ENCODE measurements at places on chromosomes 7 and 10. TPM values are rescaled to one million over a fixed set of nuclear protein-coding genes. Genes with fewer than 3 reads are reported as not detected.

GRCh38 chr7:45073031-45073785 is 15.6 kb downstream of the NACAD start:
- no peak for DNase-seq

DNA sequence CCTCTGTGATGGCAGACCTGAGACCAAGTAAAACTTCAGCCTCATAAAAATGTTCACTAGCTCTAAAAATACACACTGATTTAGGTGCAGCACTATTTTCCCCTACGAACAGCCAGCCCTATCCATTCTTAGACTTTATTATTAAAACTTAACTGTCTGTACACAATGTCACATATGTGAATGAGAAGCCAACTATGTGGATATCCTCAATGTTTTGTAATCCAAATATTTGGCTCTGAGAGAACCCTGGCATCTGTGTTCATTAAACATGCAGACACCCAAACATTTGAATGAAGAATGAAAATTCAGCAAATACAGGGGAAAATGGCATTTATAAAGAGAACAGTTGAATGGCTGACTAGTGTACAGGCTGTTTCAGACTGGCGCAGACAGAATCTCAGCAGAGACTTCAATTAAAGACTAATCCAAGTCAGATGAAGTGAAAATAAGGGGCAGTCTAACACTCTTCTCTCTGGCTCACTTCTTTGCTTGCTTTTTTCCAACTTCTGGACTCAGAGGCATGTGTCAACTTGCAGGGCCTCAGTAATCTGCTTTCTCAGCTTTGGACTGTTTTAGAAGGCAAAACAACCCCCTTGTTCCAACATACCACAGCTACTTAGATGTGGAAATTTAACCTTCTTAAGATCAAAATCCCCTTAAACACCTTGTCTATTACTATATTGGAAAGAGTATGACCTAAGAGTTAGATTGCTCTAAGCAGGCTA is 47.4 kb upstream of the FAM180A start:
- no peak for DNase-seq

The CAMK1D gene
- 1.4 TPM for polyA plus RNA-seq

DNA sequence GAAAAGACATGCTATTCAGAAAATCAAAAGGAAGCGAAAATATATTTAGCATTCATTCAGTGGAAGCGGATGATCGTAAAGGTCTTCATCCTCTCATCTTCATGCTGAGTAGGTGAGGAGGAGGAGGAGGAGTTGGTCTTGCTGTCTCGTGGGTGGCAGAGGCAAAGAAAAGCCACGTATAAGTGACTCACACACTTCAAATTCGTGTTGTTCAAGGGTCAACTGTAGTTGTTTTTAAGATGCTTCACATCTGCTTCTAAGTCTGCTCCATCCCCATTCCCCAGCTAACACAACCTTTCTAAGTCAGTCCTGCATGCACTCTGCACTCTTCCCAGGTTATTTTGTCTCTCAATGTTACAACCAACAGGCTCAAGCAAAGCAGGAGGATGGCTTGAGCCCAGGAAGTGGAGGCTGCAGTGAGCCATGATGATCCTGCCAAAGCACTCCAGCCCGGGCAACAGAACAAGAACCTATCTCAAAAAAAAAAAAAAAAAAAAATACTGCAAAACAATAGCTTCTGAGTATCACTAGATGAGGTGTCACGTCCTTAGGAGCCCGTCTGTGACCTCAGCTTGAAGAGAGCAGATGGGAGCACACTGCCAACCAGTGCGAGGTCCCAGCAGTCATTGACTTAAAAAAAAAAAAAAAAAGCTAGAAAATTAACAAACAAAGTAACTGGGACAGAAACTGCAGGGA is 70.5 kb downstream of the SFMBT2 start:
- no peak for DNase-seq

GRCh38 chr7:42227936-42228591 is 8.9 kb downstream of the GLI3 start:
- peak; percentile 13 for DNase-seq

The PDE6C gene
- not detected for polyA plus RNA-seq

- no peak for DNase-seq
Measured at GRCh38 chr7:134419875-134420274, 39.0 kb downstream of the AKR1B1 start.

The TES gene
- polyA plus RNA-seq: 10.3 TPM

The CLDN15 gene
- 3.6 TPM for polyA plus RNA-seq

The FAM237B gene
- not detected for polyA plus RNA-seq

DNA sequence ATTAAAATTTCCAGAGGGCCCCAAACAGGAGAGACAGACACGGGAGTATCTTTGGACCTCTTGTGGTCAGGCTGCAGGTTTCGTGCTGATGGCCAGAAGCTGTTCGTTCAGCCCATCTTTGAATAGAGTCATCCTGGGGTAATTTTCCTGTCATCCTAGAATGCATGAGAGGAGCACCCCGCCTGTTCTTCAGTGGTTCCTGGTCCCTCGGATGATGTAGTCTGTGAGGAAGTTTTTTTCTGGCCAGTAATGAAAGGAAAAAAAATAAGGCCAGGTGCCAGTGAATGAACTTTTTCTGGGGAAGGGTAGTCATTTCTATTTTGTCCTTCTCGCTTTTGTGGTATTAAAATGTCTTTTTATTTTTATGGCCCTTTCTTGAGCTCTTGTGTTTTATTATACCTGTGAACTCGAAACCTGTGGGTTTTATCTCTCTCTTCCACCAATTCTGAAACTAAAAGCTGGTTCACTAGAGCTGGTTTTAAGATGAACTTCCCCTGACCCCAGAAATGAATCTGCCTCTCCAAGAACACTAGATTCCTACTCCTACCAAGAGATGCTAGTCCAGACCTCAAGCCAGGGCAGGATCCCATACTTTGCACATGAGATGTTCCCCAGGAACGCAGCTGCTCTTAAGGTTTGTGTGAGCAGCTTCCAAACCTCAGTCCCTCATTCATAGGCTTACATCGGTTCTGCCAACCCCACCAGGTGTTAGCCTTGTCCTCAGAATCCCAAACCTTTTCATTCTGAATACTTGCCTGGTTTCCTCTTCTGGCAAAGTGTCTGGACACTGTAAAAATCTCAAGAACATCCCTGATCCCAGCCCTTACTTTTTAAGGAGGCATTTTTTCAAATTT is 15.4 kb upstream of the MEST start:
- DNase-seq: no peak

The EN2 gene
- not detected for polyA plus RNA-seq

The ACTL6B gene
- polyA plus RNA-seq: not detected

- no peak for DNase-seq
Measured at GRCh38 chr10:24622781-24623301, 100.8 kb downstream of the ARHGAP21 start.

GRCh38 chr7:51160990-51161615 is 155.5 kb downstream of the COBL start:
- DNase-seq: peak; percentile 55

DNA sequence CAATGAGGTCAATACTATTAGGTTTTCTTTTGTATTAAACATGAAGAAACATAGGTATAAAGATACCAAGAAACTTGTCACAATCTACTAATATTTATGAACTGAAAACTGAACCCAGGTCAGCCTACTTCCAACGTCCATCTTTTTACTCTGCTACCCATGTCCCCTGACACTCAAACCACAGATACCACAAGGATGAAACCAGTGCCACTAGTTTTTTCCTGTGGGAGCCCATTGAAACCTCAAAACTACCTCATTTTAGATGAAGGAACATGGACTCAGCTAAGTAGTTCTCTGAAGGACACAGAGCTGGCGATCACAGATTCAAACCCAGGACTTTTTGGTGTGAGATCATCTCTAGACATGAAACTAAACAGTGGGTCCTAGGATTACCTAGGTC is 6.8 kb downstream of the TET1 start:
- DNase-seq: no peak

The LIPN gene
- not detected for polyA plus RNA-seq

- no peak for DNase-seq
Measured at GRCh38 chr7:148918058-148918596, 34.0 kb upstream of the EZH2 start.

DNA sequence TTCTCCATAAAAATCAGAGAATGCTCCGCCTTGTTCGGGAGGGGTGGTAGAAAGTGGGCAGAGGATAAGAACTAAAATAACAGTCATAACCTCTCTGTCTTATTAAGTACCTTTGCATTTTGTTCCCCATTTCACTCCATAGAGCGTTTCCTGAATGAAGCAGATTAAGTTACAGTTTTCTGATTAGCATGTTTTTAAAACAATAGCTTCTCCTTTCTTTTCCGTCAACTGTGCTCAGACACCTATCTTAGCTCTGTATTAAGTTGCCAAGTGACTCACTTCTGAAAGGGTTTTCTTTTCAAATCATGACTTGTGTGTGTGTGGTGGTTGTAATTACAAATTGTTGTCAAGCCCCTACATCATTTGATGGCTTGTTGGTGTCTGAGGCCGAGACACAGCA is 1.4 kb downstream of the HABP2 start:
- no peak for DNase-seq

DNA sequence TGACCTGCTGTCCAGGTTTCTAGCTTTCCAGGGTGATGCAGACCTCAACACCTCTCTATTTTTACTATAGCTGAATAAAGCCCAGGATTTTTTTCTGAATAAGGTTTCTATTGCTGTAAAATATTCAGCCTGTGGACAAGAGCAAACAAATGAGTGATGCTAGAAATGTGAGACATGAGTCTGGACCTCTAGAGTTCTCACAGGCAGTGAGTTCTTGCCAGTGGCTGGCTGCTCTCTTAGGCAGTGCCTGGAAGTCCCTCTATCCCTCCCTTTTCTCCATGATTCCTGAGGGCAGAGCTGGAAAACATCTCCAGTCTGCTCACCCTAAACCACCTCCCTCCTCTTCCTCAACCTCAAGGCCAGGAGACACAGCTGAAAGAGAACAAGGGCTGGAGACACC is 793.8 kb upstream of the IGFBP3 start:
- DNase-seq: no peak

DNA sequence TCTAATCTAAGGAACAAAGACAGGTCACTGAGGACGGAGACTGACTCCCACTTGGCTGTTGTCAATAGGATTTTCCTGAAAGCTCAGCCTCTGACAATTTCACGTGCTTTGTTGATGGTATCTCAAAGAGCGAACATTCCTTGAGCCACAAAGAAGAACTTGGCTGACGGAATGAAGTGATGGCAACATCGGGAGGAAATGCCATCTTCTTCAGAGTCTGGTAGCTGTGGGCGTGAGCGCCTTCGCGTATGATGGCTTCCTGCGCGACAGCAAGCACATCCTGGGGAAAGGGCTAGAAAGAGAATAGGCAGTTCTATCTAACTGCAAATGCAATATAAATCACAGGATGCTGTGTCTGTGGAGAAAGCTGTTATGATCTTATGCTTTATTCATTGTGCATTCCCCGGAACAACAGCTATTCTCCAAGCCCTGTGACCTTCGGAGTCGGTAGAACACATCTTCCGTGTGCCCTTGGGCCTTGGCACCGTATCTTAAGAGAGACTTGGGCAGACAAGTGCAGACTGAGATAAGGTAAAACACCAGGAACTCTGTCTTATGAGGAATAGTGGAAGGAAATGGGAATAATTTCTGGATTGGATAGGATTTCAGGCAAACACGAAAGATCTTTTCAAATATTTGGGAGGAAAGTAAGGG is 19.6 kb upstream of the GTPBP4 start:
- DNase-seq: no peak

GRCh38 chr10:78203915-78204818 is 170.5 kb downstream of the RPS24 start:
- peak; percentile 78 for DNase-seq

GRCh38 chr10:98357194-98357822 is 57.7 kb downstream of the PYROXD2 start:
- DNase-seq: no peak

The BAMBI gene
- 53.3 TPM for polyA plus RNA-seq

The SGCE gene
- 10.0 TPM for polyA plus RNA-seq

- peak; percentile 69 for DNase-seq
Measured at GRCh38 chr7:143305423-143306070, 10.4 kb upstream of the CLCN1 start.

The HOXA5 gene
- polyA plus RNA-seq: 0.07 TPM

DNA sequence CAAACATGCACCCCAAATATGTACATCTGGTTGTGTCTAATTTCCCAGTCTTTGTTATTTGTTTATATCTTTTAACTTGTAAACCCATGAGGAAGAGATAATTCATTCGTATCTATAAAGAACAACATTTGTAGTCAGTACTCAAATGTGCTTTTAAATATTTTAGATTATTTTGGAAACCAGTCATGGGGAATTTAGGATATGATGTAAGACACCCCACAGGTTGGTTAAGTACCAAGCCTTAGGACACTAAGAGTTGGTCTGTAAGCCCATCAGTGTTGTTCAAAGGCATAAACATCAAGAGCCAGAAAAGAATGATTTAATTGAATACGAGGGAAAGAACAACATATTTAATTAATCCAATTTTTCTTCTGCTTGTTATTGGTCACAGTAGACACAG is 421.1 kb upstream of the SEMA3C start:
- no peak for DNase-seq

GRCh38 chr10:97412891-97413304 is 11.8 kb upstream of the RRP12 start:
- no peak for DNase-seq

GRCh38 chr10:71494980-71495381 is 98.3 kb downstream of the CDH23 start:
- no peak for DNase-seq

- no peak for DNase-seq
Measured at GRCh38 chr7:27442455-27442854, 199.9 kb downstream of the EVX1 start.

DNA sequence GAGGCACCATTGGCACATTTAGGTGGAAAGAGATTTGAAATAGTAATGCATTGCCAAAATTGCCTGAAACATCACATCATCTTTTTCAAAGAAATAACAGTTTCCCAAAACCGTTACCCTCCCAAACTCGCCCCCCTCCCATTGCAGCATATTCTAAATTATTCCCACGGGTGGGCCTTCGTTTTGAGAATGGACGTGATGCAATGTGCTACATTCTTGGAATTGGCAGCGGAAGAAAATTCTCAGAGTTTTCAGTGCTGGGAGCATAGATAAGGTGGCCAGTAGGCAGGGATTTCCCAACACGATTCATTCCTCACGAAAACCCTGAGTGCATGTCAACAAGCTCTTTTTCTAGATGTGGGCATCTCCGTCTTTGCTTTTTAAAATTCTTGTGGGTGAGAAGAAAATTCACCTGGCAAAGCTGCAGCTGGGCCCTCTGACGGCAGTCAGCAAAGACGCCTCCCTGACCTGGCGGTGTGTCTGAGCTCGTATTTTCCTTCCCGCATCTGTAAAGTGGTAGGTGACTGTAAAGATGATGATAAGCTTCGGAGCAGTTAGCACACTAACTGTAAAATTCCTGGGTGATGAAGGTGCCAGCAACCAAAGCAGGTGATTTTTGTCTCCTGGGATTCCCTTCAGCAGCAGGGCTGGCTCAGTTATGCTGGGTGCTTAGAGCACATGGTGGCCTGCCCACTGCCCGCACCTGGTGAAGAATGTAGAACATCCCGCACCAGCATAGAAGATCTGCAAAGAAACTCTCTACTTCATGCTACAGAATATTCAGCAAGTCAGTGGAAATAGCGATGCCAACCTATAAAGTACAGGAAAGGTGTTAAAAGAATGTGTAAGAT is 141.9 kb upstream of the KLF6 start:
- DNase-seq: no peak

DNA sequence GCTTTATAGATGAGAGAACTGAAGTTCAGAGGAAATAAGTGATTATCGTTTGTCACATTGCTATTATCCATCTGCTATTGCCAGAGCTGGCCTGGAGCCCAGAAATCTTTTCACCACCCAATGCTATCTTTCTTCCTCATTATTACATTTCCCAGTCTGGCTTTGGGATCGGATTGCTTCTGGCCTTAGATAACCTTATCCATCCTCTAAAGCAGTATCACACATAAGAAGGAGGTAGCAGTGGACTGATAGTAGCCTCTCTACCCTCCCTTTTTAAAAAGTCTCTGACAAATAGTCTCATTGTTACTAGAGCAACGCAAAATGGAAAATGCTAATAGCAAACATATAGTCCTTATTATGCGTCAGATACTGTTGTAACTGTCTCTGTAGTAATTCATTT is 1.3 kb upstream of the CLDN12 start:
- DNase-seq: no peak

All from heart left ventricle (tissue), 16 donors.